Peyer's patch (tissue), 4 donors: ENCODE measurements at places on chromosomes 11 and 22.

- no peak for DNase-seq
Observed at GRCh38 chr22:47030143-47030661, 267.8 kb downstream of the TBC1D22A start.

- DNase-seq: peak; percentile 36
Observed at GRCh38 chr11:2207773-2208621, 36.4 kb upstream of the TH start.

DNA sequence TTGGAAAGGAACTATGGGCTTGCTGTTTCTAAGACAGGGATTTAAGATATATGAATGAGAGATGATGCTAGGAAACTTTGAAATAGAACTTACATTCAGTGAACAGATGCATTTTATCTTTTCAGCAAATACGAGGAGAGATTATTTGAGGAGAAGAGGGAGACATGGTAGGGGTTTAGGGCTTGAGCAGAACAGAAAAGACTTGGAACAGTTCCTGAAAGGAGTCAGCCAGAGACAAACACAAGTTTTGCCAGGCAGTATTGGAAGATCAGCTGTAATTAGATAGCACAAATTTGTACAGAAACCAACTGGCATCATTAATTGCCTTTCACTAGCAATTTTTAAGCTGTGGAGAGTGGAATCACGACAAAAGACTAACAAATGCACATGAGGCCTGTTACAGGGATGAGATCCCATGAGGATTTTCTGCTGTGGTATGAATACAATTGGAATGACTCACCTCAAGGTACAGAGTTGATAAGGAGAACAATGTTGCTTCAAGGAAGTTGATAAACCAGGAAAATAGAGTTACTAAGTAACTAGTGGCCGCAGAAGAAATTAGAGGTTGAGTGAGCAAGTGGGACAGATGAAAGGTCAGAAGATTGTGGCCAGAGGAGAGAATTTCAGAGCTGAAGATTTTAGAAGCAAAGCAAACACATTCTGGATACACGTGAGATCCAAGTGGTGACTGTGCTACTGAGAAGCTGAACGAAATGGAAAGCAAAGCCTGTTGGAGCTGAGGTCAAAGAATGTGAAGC, 67.9 kb downstream of the CYB5R2 start:
- no peak for DNase-seq

- no peak for DNase-seq
Observed at GRCh38 chr11:83249972-83250593, 36.1 kb downstream of the CCDC90B start.

DNA sequence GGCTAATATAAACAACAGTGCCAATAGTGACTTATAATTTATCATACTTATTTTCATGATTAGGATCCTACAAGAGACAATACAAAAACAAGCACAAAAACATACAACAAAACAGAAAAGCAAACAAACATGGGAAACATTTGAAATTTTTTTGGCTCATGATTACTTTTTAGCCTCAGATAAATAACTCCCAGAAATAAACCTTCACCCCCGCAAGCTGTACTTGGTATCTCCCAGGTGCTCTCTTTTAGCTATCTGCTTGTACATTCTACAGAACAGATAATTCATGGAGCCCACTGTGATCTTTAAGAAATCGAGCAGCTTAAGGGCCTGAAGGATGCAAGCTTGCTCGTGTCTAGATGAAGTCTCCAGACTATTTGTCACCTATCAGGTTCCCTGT, 883 bp downstream of the NXPE4 start:
- DNase-seq: no peak
